Adrenal gland (tissue), 19 donors: ENCODE measurements at places on chromosomes 11 and 22. TPM values are rescaled to one million over a fixed set of nuclear protein-coding genes. Genes with fewer than 3 reads are reported as not detected.

The SPDYC gene
- not detected for total RNA-seq

The OR56A1 gene
- total RNA-seq = not detected

DNA sequence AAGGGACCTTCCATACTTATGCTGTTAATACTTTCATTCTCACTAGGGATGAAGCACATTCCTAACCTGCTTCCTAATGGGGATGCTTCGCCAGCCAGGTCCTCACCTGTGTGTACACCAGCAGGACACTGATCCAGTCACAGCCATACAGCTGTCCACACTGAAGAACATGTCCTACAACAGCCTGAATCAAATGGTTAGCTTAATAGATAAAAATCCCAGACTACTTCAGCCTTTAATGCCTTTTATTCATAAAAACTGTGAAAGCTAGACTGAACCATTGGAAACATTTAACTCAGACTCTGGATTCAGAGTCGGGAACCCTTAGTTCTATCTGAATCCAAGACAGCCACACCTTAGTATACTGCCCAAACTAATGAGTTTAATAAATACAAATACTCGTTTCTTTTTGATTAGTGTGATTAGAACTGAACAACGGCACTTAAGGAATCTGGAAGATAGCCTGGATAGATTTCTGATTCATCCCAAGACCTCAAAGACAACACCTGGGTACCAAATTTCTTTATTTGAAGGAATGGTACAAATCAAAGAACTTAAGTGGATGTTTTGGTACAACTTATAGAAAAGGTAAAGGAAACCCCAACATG is 3.3 kb downstream of the FTH1 start:
- peak; percentile 59 for DNase-seq
- H3K36me3 ChIP-seq = no peaks in the 10 kb centered on the region
- H3K4me3 ChIP-seq = no peak overlapping the region
- no peaks in the 10 kb centered on the region for H3K27me3 ChIP-seq
- H3K4me1 ChIP-seq = peaks cover 40% of the 10 kb centered on the region

The OR2D3 gene
- not detected for total RNA-seq

DNA sequence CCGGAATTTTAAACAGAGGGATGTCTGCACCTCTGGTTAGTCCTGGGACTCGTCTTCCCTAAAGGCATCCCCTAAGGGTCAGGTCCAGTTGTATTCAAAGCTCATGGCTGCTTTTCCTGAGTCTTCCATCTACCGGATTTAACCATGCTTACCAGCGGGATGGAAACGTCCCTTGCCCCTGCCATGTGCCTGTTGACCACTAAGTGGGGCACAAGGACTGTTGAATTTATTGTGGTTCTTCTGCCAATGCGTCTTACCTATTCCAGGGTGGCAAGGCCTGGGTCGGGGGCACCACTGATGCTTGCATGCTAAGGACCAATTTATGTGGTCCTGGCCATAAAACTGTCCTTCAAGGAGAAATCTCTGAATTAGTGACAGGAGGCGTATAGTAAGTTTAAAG is 25.6 kb downstream of the ANKRD42 start:
- H3K27me3 ChIP-seq = no peaks in the 10 kb centered on the region
- peaks cover 2% of the 10 kb centered on the region for H3K36me3 ChIP-seq
- DNase-seq = no peak
- H3K4me3 ChIP-seq = no peak overlapping the region

DNA sequence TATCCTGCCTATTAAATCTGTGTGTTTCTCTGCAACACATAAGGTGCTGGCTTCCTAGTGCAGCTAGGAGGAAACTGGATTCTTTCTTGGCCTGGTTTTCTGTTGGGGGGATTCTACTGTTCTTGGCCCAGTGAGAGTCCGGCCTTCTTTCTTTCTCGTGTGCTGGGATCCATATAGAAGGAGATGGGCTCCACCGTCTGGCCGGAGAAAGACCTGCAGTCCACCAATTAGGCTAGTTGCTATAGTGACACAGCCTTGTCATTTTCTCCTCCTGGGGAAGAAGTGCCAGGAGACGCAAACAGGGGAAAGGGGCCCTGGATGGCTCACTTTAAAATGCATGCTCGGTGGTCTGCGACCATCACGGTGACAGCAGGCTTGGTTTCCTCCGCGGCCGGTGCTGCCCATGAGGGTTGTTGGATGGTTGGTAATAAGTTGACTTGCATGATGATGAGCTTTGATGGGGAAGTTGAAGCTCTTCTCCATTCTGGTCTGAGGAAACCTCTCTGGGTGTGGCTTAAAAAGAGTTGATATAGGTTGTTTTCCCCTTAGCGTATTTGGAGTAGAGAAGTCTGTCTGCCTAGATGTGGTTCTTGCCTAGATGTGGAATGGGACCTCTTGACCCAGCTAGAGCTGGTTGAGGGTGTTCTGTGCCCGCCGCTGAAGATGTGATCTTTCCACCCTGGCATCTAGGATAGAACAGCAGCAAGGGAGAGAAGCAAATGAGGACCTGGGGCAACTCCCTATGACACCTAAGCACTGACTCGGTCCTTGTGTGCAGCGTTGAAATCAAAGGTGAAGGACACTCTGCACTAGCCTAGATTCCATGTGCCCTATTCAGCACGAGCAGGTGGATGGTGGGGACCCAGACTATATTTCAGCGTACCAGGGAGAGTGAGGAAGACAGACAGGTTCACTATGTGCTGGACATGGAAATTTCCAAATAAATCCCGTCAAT is 1335.0 kb downstream of the BRD1 start:
- peak; percentile 71 for DNase-seq
- H3K27me3 ChIP-seq = peaks cover 33% of the 10 kb centered on the region
- no peak overlapping the region for H3K27ac ChIP-seq

The RAC2 gene
- total RNA-seq = 15.8 TPM

- no peaks in the 10 kb centered on the region for H3K4me1 ChIP-seq
- H3K4me3 ChIP-seq = no peak overlapping the region
- no peaks in the 10 kb centered on the region for H3K36me3 ChIP-seq
- no peaks in the 10 kb centered on the region for H3K27me3 ChIP-seq
These were observed 33.9 kb downstream of the AAMDC start for GRCh38 chr11:77854838-77855237.

GRCh38 chr11:6410695-6411430 is 8.0 kb downstream of the APBB1 start:
- no peak overlapping the region for H3K4me3 ChIP-seq
- peaks cover 20% of the 10 kb centered on the region for H3K36me3 ChIP-seq
- no peak overlapping the region for H3K27ac ChIP-seq
- H3K27me3 ChIP-seq = no peaks in the 10 kb centered on the region
- peak; percentile 39 for DNase-seq

The SCGB1D4 gene
- total RNA-seq = not detected

DNA sequence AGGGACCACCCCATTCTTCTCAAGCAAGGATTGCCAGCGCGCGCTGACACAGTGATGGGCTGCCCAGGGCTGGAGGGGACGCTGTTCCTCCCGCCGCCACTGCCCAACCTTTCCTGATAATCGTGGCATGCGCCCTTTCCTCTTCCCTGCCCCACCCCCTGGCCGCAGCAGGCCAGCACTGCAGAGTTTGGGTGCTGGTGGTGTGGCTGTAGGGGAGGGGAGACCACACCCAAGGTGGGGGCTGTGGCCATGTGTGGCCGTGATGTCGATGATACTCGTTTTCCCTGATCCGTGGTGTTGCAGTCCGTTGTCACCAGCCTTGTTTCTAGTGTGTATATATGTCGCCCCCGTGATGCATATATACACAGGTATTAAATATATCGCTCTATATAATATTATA is 22.8 kb upstream of the TEF start:
- peaks cover 45% of the 10 kb centered on the region for H3K36me3 ChIP-seq
- H3K4me3 ChIP-seq = no peak overlapping the region
- no peak for DNase-seq
- no peaks in the 10 kb centered on the region for H3K4me1 ChIP-seq

- H3K4me1 ChIP-seq = peaks cover 18% of the 10 kb centered on the region
- H3K27me3 ChIP-seq = no peaks in the 10 kb centered on the region
- H3K27ac ChIP-seq = peak overlapping the region; percentile 79
- peaks cover 30% of the 10 kb centered on the region for H3K36me3 ChIP-seq
- no peak overlapping the region for H3K4me3 ChIP-seq
These were observed 10.0 kb downstream of the RPL3 start for GRCh38 chr22:39309364-39309861.
